Cardiac septum (tissue), 1 donor: ENCODE measurements at places on chromosomes 6 and 20. TPM values are rescaled to one million over a fixed set of nuclear protein-coding genes. Genes with fewer than 3 reads are reported as not detected.

CDC40 gene
- 11.7 TPM for total RNA-seq

DNA sequence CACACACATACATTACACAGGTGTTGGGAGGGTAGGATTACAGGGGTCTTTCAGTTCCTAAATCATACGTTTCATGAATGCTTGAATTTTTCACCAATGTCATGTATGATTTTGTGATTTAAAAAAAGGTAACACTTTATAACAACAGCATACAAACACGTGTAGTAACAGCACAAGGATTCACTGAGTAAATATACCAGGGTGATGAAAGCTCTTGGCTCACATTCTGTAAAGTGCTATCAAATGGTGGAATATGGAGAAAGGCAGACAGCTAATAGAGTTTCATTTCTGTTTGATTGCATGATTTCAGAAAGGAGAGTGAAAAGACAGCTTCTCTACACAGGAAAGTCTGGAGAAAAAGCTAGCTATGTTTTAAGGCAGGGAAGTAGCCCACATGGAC lies 231.9 kb downstream of the CD83 start:
- DNase-seq = no peak

- no peak for DNase-seq
These were observed 211.9 kb upstream of the CNR1 start for GRCh38 chr6:88377976-88378568.

DNA sequence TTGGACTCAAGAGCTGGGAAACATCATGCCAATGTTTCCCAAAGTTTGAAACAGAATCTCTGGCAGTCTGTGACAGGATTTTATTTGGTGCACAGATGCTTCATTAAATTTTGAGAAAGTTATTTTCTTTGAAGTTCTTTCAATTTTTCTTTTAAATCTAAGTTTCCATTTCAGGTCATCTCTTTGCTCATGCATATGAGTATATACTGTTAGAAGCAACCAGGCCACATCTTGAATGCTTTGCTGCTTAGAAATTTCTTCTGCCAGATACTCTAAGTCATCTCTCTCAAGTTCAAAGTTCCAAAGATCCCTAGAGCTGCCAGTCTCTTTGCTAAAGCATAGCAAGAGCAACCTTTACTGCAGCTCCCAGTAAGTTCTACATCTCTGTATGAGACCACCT lies 59.1 kb upstream of the CCDC28A start:
- no peak for DNase-seq

SIRPB1 gene
- 0.92 TPM for total RNA-seq

TLDC2 gene
- not detected for total RNA-seq
